ENCODE measurements at places on chromosomes 4 and X.
A peak's percentile ranks its signal among the peaks of the same experiment; 100 is the strongest.

DNA sequence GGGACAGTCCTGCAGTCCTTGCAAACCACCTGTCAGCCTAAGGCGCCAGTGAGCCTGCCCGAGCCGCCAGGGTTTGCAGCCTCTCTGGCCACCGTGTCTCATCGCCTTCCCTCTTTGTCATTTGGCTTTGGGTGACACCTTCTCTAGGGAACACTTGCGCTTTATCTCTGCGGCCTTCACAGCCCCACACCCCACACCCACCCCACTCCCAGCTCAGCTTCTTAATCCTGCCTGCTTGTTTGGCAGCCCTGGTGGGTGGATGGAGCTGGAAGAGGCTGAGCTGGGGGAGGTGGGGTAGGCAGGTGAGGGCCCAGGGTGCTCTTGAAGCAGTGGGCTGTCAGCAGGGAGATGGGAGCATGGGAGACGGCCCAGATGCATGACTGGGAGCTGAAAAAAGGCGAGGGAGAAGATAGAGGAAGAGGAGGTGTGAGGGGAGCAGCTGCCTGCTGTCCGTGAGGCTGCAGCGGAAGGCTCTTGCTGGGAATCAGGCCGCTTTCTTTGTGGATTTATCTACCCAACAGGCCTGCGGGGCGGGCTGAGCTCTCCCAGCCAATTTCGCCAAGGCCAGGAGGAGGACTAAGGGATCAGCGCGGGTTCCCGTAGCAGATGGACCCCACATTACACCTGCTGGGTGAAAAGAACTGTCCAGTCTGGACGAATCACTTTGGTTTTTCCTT, 97.5 kb upstream of the STOX2 start:
- no peak for DNase-seq

DNA sequence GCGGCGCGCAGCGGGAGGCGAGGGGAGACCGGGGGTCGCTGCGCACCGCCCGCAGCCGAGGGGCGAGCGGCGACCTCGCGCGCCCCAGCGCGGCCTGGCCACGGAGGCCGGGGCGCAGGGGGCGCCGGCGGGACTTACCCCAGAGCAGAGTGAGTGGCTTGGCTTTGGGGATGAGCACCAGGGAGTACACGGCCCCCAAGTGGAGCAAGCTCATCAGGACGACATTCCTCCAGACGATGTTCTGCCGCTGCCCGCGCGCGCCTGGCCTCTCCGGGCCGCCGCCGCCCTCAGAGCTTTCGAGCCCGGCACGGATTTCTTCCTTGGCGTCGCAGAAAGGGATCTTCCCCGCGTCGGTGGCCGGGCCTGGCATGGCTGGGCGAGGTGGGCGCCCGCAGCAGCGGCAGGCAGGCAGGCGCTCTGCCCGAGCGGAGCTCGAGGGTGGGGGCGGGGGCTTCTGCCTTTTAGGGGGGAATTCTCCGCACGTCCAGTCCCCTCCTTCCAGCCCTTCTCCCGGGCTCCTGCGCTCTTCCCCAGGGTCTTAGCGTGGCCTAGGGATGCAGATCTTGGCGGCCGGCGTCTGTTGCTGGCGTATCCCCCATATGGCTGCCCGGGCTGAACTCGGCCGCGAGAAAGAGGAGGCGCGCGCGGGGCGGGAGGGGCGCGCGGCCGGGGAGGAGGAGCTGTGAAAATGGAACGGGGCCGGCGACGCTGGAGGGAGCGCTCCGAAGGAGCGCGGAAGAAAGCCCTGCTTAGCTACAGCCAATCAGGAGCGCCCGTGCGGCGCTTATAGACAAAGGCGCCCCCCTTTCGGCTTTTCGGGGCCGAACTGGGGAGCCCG, at the start of gene SCD5:
SCD5 (minus strand) TSS at position 629 of the 838 bp plus-strand sequence; CDS start at position 370, 259 bp downstream.
- DNase-seq = peak; percentile 31

- no peak for DNase-seq
Measured at GRCh38 chr4:64670647-64671046, 261.4 kb upstream of the TECRL start.

DNA sequence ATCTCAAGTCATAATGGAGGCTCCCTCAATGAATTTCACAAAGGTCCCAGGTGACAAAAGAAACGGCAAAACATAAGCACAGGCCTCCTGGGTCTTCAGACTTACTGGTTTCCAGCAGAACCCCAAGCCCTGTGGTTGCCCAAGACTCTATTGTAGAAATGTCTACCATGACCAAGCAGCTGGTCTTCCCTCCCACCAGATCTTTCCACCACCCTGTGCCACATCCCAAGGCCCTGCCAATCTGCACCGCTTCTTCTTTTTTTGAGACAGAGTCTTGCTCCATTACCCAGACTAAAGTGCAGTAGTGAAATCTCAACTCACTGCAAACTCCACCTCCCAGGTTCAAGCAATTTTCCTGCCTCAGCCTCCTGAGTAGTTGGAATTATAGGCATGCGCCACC, 23.2 kb upstream of the TXK start:
- no peak for DNase-seq

- no peak for DNase-seq
Measured at GRCh38 chrX:148913971-148914370, 413.6 kb downstream of the AFF2 start.

- DNase-seq = no peak
Measured at GRCh38 chr4:152098365-152099060, 337.7 kb upstream of the GATB start.

DNA sequence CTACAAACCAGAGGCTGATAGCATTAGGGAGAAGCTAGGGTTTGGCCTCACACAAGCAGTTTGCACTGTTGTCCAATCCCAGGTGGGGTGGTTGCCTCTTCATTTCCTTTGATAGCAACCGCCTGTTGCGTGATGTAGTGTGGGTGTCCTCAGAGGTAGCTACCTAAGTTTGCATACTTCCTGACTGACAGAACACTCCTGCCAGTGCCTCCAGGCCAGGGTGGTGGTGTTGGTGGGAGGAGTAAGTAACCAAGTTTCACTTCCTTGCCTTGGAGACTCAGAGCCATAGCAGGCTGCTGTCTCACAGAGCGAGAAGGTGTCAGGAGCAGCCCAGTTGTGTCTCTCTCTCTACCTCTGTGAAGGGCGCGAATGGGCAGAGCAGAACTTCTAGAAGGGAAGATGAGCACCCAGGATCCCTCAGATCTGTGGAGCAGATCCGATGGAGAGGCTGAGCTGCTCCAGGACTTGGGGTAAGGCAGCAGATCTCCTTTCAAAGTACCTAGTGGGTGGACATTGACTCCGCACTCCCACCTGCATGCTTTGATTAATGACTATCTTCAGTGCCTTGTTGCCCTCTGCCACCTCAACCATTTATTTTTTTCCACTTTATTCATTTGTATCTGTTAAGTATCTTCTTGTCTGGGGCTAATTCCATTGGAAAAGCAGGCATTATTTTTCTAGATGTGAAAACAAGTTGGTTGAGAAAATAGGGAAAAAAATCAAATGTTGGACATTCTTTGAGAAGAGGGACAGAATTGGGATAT, at the start of gene DAPP1:
DAPP1 (plus strand) TSS at position 283 of the 764 bp plus-strand sequence; CDS start at position 370, 87 bp downstream.
- DNase-seq = peak; percentile 72

DNA sequence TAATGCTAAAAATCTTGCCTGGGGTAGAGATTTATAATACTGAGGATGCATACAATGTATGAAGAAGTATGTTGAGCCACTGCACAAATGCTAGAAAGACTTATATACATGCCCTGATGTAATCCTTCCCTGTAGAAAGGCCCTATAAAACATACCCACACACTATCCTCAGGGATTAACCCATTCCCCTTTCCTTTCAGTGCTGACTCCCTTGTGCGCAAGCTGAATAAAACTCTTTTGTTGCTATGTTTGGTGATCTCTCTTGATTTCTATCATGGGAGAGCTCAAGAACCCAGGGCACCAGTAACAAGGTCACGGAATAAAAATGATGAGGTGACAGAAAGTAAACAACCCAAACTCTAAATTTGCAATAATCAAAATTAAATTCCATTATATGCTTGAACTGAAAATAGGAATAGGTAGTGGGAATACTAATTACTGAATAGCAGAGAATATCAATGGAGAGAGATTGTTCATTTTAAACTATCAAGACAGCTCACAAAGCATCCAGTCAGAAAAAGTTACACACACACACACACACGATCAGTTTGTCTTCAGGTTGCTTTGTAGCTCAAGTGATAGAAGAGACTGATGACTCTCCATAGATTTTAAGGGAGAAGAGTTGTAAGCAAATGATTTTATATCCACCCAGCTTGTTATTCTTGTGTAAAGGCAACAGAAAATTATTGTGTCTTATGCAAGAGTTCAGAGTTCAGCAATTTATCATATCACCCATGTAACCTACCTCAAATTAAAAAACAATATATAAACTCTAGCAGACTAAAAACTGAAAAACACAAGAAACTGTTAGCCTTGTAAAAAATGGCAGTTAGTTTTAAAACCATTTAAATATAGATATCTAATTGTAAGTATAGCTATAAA, 14.8 kb downstream of the TIGD2 start:
- DNase-seq = no peak

DNA sequence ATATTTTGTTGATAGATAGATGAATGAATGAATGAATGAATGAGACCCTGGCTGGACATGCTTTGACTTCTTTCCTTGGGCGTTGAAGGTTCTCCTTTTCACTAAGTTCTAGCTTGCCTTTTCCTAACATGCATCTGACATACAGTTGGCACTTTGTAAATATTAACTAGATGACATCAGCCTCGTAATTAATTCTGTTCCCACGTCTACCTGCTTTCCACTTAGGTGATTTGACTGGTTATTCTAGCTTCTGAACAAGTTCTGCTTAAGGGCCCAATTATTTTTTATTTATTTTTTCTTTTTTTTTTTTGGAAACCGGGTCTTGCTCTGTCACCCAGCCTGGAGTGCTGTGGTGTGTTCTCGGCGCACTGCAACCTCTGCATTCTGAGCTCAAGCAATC, 13.9 kb upstream of the RASL11B start:
- DNase-seq = no peak

GRCh38 chr4:139872274-139872673, 206.7 kb downstream of the MGST2 start:
- no peak for DNase-seq

GRCh38 chrX:104310090-104310489, 55.4 kb upstream of the ESX1 start:
- DNase-seq = no peak

DNA sequence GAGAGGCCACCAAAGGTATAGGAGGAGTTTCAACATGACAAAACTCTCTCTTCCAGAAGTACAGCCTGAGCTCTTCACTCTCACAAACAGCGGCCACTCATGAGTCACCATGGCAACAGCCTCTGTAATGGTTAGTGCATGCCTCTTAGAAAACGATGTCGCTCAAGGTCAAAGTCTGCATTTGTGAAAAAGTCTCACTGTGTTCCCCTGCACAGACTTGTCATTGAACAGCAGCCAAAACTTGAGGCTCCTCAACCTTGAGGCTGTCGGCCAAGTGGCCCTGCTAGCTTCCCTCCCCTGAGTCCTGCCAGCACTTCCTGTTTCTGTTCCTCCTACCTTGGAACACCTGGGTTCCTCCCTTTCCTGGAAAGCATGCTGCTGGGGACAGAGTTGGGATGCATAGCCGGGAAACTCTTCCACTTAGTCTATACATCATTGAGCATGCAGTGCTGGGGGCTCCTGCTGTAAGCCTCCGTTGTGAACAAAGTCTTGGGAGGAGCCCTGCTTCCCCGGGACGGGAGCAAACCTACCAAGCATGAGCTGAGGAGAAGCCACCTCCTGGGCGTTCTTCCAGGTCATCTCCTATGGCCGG, 66.6 kb downstream of the ING2 start:
- no peak for DNase-seq

- DNase-seq = no peak
Measured at GRCh38 chr4:14299166-14299565, 671.6 kb upstream of the BOD1L1 start.

- DNase-seq = no peak
Measured at GRCh38 chrX:107845625-107846024, 20.0 kb downstream of the MID2 start.

- no peak for DNase-seq
Measured at GRCh38 chr4:133385161-133385954, 236.3 kb downstream of the PCDH10 start.

GRCh38 chr4:99506781-99507180, 4.0 kb upstream of the C4orf17 start:
- no peak for DNase-seq

DNA sequence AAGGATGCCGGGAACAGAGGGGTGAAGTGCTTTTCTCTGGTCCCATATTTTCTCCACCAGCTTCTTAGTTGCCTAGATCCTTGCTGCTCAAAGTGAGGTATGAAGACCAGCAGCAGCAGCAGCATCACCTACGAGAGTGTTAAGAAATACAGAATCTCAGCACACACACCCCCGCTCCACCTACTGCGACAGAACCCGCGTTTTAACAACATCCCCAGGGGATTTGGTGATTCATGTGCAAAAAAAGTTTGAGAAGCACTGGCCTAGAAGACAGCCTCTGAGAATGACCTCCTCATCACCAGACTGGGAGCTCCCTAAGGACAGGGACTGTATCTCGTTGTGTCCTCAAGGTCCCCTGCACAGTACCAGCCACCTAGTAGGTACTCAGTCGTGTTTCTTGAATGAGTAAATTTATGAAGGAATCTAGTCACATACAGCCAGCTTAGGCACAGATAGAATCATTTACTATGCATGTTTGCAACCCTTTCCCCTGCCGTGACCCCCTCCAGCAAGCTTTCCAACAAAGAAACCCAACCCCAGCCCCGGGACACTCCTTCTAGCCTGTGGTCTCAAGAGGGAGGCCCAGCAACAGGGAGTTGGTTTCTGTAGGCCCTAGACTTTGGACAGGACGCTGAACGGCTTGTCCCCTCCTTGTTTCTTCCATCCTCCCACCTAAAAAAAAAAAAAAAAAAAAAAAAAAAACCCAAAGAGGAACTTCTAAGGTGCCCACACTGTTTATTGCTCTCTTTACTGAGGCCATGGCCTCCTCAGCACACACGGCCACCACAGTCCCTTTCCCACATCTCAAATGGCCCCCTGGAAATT, 21.5 kb downstream of the RTL5 start:
- no peak for DNase-seq

- DNase-seq = no peak
Measured at GRCh38 chr4:132101526-132101925, 1047.6 kb upstream of the PCDH10 start.

- DNase-seq = no peak
Measured at GRCh38 chr4:167767281-167767680, 325.1 kb upstream of the ANXA10 start.

GRCh38 chr4:183961795-183962194, 56.7 kb downstream of the STOX2 start:
- no peak for DNase-seq

DNA sequence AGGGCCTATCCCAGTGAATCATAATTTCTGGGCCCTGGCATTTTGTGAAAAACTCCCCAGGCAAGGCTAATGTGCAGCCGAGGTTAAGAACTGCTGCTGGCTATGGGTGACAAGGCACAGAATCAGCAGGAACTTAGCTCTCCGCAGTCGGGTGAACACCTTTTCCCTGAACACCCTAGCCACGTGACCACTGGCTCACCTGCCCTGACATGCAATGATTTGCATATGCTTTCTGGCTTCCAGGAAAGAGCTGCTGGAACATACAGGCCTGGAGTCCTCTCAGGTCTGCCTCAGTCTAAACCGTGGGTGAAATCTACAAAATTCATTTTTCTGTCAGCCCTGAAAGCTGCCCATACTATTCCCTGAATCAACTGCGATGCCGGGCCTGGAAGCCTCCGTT, 56.6 kb downstream of the ZNF827 start:
- no peak for DNase-seq
